ENCODE measurements at places on chromosomes 11 and 22.

- DNase-seq = no peak
Observed at GRCh38 chr11:66593303-66593635, 284 bp downstream of the CCS start.

GRCh38 chr11:75383246-75383645, 16.1 kb upstream of the RPS3 start:
- peak; percentile 64 for DNase-seq

- no peak for DNase-seq
Observed at GRCh38 chr22:46875089-46875488, 112.6 kb downstream of the TBC1D22A start.

DNA sequence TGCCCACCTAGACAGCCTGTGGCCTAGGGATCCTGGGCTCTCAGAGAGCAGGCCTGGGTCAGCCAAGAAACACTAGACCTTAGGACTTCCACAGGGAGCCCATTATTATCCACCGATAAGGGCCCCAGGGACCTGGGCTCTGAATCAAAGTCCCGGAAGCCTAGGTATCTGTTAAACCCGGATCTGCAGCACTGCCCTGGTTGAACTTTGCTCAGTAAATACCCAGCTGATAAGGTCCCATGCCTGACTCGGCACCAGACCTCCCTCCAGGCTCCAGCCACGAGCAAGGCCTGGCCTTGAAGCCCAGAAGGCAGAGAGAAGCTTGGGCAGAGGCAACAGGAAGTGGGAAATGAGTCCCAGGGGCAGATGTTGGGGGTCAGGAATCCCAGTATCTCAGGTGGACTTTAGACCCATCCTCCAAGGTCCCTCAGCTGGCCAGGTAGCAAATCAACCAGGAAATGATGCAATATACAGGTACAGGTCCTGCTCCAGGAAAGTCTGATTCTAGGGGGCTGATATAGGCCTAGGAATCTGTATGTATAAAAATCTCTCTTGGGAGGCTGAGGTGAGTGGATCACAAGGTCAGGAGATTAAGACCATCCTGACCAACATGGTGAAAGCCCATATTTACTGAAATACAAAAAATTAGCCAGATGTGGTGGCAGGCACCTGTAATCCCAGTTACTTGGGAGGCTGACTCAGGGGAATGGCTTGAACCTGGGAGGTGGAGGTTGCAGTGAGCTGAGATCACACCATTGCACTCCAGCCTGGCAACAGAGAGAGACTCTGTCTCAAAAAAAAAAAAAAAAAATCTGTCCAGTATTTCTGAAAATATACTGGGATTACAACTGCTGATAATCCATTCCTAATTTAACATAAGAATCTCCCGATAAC, 18.7 kb downstream of the POU2AF1 start:
- DNase-seq = no peak

- no peak for DNase-seq
Observed at GRCh38 chr22:20434264-20434751, 3.3 kb downstream of the SCARF2 start.

Data from activated naive CD4-positive, alpha-beta T cell treated with anti-CD3 and anti-CD28 coated beads, Interleukin-2, amount 10 ng/mL, durations not matched to agents 7 days and 5 days (primary cell).